Fibroblast of pulmonary artery (primary cell): ENCODE measurements at places on chromosomes 1 and 21.

GRCh38 chr1:108893141-108893530 lies 16.4 kb downstream of the GPSM2 start:
- DNase-seq: no peak

- no peak for DNase-seq
These were observed 82.1 kb downstream of the PTPN14 start for GRCh38 chr1:214469290-214469689.

DNA sequence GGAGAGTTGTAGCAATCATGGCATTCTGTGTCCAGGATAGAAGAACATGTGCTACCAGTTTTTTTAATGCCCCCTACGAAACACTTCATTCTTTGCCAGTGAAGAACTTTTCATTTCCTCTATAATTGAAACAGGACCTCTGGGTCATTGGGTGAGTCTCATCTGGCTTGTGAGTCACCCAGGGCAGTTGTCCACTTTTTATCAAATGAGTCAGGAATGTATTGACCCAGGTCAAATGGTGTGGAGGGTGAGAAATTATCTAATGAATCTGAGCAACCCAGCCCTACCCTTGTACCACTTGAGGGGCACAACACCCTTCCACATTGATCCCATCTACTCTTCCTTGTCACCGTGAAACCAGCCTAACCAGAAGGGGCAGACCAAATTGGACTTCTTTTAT lies 417.3 kb upstream of the PROX1 start:
- DNase-seq: no peak

GRCh38 chr21:32240851-32241687 lies 37.8 kb downstream of the MIS18A start:
- no peak for DNase-seq

DNA sequence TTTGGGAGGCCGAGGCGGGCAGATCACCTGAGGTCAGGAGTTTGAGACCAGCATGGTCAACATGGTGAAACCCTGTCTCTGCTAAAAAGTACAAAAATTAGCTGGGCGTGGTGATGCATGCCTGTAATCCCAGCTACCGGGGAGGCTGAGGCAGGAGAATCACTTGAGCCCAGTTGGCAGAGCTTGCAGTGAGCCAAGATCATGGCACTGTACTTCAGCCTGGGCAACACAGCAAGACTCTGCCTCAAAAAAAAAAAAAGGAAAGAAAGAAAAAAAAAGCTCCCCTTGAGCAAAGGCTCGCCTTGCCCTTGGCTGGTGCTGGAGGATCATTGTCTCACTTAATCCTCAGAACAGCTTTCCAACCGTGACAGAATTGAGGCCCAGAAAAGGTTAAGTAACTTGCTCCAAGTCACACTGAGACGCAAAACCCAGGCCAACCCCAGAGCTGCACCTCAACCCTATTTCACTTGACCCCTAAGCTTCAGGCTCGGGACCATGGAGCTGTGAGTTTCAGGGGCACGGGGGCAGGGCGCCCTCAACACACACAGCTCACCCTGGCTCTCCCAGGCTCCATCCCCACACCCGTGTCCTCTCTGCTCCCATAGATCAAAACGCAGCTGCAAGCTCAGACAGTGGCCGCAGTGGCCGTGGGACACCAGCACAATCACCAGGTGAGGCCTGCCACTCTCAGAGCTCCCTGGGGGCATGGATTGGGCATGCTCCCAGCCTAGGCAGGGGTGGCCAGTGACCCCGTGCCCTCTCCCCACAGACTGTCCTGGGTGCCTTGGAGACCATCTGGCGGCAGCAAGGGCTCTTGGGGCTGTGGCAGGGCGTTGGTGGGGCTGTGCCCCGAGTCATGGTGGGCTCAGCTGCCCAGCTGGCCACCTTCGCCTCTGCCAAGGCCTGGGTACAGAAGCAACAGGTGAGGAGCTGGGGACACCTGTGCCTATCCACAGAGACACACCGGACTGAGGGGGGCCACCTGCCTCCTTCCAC lies 1.6 kb downstream of the SLC25A34 start:
- DNase-seq: no peak

DNA sequence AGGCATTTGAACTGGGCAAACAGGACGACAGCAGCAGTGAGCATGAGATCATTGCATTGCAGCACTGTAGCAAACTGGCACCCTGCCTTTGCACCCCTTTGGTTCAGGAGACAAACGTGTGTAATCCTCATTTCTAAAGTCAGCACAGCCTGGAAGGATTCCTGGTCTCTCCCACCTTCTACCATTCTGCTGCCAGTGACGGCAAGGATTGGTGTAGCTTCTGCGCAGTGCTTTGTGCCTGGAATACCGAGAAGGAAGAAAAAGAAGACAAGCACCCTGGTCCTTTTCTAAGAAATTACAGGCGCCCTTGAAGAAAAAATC lies 805.3 kb downstream of the USP25 start:
- DNase-seq: peak; percentile 97

DNA sequence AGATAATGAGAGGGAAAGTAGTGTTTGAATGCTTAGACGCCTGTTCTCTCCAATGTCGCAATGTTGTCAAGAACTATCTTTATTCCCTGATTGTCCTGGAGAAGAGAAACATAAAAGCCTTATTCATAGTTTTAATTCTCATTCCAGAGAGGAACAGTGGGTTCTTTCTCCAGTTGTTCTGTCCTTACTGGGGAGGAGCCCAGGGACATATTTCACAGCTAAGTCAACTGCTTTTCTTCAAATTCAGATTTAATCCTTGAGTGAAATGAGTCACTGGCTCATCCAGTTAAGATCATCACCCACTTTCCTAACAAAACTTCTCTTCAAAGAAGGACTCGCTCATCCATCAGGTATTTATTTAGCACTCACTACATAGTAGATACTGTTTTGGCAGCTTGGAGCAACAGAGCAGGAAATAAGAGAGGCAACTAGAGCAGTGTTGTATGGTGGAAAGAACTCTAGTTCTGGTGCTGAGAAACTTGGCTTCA lies 365.7 kb upstream of the USP24 start:
- DNase-seq: peak; percentile 62

GRCh38 chr21:28663754-28664153 lies 328.9 kb downstream of the LTN1 start:
- no peak for DNase-seq

GRCh38 chr1:104946558-104947210 lies 1197.0 kb downstream of the AMY1C start:
- no peak for DNase-seq

GRCh38 chr1:246383239-246383589 lies 123.9 kb downstream of the SMYD3 start:
- no peak for DNase-seq

- no peak for DNase-seq
These were observed 35.3 kb downstream of the OPTC start for GRCh38 chr1:203528976-203529835.

GRCh38 chr1:8239039-8239305 lies 78.9 kb upstream of the SLC45A1 start:
- DNase-seq: peak; percentile 73

DNA sequence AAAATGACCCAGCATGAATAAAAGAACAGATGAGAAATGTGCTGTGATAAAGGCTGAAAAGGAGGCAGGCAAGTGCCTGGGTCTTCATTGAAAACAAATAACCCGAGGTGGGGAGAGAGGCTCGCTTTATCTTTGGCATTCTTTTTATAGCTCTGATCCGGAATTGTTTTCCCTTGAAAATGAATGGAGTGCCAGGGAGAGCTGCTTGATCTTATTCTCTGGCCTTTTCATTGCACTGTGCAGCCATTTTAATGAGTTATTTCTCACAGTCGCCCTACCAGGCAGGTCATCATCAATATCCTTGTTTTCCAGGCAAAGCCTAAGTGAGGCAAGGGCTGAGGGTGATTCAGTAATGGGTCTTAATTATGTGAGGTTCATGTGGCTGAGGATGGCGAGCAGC lies 39.8 kb upstream of the HLX start:
- no peak for DNase-seq

- DNase-seq: no peak
These were observed 382.3 kb upstream of the ADGRL4 start for GRCh38 chr1:79388694-79389361.

DNA sequence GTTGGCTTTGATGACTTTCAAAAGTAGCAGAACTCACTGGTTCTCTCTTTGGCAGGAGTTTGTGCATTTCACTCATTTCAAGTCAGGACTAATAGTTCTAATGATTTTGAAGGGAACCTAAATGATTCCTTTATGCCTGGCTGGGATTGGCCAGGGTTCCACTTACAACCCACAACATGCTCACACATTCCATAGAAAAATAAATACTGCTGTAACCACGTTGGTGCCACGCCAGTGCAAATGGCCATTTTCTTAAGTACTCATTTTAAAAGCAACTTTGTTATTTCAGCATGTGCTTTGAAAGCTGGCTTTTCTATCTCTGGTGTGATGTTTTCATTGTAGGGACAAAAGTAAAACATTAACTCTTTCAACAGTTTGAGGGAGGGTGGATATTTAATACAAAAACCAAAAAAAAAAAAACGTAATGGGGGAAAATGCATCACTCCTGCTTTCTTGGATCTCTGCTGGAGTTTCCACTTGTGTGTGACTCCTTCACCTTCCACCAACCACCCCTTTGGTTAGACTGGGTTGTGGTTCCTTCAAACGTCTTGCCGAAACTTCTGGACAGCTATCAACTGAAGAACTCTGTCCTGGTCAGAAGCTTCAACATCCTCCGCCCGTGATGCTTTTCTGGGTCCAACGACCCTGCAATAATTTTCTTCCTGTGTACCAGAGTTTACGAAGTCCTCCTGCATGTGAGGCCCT lies 300.4 kb upstream of the RUNX1 start:
- peak; percentile 17 for DNase-seq

DNA sequence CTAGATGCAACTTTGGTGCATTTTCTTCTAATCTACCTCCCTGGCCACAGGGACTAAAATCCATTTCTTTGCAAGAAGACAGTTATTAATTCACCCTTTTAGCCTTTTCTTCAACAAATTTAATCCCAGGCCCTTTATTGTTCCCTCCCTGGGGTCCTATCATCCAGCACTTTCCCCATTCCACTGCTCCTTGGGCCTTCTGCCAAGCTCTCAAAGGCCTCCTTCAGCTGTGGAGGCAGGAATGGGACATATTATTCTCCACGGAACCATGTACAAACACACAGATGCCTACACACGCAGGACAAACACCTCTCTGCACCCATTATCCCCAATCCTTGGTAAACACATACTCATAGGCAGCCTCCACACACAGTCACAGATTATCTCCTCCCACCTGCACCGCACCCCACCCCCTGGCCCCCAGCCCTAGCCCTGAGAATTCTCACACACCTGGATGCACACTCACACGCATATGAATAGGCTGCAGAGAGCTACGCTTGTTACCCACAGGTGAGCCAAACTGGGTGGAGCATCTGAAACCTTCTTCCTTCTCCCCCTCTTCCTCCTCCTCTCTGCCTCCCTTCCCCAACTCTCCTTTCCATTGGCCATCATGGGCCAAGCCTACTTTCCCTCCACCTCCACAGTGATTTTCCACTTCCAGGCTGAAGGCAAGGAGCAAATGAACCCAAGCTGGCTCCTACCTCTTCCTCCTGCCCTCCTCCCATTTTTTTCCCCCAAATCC lies 11.7 kb downstream of the TAGLN2 start:
- DNase-seq: no peak

DNA sequence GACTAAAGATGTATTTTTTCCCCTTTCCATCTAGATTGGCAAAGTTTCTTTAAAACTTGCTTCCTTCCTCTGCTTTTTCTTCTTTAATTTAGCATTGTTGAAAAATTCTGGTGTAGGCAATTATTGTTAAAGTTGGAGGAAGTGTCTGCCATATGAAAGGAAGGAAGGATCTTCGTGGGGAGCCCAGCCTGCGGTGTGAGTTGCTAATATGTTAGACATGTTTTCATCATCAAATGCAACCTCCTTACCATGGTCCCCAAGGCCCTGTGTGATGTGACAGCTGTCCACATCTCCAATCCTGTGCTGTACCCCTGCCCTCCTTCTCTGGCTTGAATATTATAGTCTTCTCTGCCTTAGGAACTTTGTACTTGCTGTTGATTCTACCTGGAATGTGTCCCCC lies 81.0 kb upstream of the ZBTB18 start:
- DNase-seq: no peak

DNA sequence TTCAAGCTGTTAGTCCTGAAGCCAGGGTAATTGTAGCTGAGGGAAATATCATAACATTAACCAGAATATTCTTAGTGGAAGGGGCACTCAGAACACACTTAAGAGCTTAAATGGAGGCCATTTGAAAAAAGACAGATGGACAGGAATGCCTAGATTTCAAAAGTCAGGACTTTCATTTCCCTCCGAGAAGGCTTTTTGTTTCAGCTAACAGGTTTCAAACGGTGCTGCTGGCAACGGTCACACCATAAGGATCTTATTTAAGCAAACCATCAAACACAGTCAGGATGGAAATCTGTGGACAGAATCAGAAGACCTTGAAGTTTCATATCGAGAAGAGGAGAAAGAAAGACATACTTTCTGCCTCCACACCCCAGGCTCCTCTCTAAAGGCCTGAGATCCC lies 70.1 kb downstream of the SLC66A1 start:
- no peak for DNase-seq

DNA sequence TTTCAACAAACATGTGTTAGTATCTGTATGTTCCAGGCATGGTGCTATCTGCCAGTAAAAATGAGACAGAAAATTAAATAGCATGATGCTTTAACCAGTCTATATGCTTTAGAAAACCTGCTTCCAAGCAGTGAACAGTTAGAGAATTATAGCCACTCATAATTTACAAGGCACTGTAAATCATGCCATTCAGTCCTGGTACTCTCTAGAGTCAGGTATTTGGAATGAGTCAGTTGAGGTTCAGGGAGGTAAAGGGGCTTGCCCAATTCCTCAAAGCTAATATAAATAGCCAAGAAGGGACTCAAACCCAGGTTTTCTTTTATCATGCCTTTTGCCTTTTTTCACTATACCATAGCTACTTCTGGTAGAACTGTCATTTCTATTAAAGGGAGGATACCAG lies 184.4 kb downstream of the NFIA start:
- no peak for DNase-seq

DNA sequence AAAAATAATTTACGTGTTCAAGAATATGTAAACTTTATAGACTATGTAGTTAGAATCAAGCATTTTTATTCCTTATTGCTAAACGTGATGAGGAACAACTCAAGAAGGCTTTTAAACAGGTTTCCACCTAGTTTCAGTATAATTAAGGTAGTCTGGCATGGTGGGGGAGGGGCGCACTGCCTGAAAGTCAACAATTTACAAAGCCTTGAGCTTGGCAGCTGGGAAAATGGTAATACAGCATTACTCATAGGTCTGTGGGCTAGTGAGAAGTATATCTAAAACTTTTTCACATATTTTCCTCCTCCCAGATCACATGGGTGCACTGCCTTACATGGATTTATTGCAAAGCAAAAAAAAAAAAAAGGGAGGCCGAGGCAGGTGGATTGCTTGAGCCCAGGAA lies 75.2 kb downstream of the EVI5 start:
- peak; percentile 66 for DNase-seq

GRCh38 chr1:229164836-229165735 lies 105.8 kb upstream of the RAB4A start:
- peak; percentile 35 for DNase-seq
